ENCODE measurements at places on chromosomes 7 and 10. TPM values are rescaled to one million over a fixed set of nuclear protein-coding genes. Genes with fewer than 3 reads are reported as not detected.

DNA sequence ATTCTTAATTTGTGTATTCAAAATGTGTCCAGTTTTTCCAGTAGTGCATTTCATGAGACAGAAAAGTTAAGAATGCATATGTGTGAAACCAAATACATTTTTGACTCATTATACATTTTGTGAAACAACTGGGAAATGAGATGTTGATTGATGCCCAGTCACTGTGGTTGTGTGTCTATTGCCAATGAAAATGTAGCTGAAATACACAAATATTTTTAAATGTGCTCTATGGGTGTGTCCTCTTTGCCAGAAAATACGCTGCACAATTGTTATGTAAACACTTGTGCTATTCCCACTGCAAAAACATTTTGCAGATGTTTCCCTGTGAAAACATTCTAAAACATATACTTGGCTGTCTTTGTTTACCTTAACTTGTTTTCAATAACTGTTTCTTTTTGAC is 395.2 kb downstream of the TFEC start:
- no peak for DNase-seq
- no peak overlapping the region for H3K4me3 ChIP-seq
- no peaks in the 10 kb centered on the region for H3K4me1 ChIP-seq
- no peaks in the 10 kb centered on the region for H3K36me3 ChIP-seq

DNA sequence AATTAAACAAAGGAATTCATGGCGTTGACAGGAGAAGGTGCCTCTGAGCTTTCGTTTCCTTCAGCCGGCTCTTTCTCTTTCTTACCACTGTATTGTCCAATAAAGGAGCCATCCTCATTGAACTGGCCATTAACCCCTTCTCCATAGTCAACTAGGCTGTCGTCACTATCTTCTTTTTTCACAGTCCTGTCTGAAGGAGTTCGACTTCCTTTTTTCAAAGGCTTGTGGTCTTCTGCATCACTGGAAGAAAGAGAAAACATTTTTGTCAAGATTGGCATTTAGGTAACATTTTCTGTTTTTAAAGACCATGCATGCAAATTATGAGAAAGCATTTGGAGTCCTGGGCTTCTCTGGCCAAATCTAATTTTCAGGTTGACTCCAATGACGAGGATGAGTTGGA is 19.7 kb upstream of the LAMB4 start:
- no peak overlapping the region for H3K4me3 ChIP-seq
- H3K27ac ChIP-seq: no peak overlapping the region
- H3K27me3 ChIP-seq: no peaks in the 10 kb centered on the region

DNA sequence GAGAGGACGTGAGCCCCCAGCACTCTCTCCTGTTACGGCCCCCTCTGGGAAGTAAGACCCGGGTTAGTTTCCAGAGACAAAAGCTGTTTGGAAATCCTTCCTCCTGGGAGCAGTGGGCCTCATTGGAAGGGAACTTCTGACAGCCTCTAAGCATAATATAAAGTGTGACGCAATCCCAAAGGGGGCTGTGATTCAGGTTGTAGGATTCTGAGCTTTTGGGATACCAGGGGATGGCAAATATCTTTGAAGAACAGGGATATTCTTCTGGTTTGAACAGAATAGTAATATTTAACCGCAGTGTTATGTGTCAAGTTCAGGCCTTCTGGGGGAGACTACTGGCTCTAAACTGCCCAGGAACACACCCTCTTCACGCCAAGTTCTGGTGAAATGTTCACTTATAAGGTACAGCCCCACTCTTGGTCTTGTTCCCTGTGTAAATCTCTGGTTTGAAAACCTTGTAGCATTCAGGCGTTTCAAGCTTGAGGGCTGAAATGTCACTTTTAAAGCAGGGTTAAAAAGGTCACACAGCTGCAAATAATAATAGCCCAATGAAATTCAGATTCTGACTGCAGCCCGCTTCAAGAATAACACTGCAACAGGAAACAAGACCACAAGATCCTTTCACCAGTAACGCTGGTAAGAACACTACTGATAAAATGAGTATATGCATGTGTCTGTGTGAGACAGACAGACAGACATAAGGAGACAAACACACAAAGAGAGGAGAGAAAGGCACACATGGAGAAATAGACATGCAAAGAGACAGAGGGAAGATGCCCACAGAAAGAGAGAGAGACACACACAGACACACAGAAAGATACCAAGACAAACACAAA is 69.0 kb downstream of the CREB5 start:
- peaks cover 52% of the 10 kb centered on the region for H3K4me1 ChIP-seq
- DNase-seq: peak; percentile 59
- no peak overlapping the region for H3K4me3 ChIP-seq
- no peaks in the 10 kb centered on the region for H3K36me3 ChIP-seq
- H3K27me3 ChIP-seq: no peaks in the 10 kb centered on the region

DNA sequence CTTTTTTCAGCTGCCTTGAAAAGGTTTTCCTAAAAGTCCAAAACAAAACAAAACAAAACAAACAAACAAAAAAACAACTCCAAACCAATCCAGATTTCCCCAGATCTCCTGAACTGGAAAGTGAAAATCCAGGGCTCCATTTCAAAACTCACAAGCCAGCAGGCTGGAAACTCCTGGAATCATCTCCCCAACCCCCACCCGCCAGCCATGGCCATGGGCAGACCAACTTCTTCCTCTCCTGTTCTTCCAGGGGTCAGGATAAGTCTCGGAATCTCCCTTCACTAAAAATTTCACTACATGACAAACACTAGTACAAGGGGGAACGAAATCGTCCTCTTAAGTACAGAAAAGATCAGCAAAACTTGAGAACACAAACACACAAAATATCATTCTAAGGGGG is 40.4 kb downstream of the GNA12 start:
- H3K4me1 ChIP-seq: peaks cover 25% of the 10 kb centered on the region
- H3K27me3 ChIP-seq: no peaks in the 10 kb centered on the region
- H3K36me3 ChIP-seq: no peaks in the 10 kb centered on the region
- no peak overlapping the region for H3K4me3 ChIP-seq
- no peak overlapping the region for H3K27ac ChIP-seq
- no peak for DNase-seq

GRCh38 chr10:95400787-95401186 is 110.0 kb upstream of the PDLIM1 start:
- H3K4me3 ChIP-seq: no peak overlapping the region
- H3K27ac ChIP-seq: no peak overlapping the region
- H3K36me3 ChIP-seq: no peaks in the 10 kb centered on the region
- no peak for DNase-seq
- no peaks in the 10 kb centered on the region for H3K27me3 ChIP-seq
- H3K4me1 ChIP-seq: no peaks in the 10 kb centered on the region

DNA sequence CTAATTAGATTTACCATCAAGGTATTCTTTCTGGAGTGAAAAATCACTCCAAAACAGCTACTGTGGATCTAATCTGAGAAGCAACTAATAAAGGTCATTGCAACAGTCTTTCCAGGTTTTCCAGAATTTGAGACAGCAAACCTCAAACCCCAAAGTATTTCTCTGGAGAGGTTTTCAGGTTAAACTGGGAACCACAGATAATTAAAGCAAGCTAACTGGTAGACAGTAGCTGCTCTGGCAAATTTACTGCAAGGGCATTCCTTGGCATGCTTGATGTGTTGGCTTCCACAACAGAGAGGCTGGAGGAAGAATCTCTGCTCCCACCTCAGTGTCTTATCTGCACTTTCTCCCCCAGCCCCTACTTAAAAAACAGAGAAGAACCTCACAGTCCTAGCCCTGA is 140.0 kb upstream of the NRBF2 start:
- H3K4me3 ChIP-seq: no peak overlapping the region
- H3K4me1 ChIP-seq: peaks cover 5% of the 10 kb centered on the region
- H3K27me3 ChIP-seq: no peaks in the 10 kb centered on the region
- DNase-seq: no peak
- H3K36me3 ChIP-seq: no peaks in the 10 kb centered on the region

- no peaks in the 10 kb centered on the region for H3K36me3 ChIP-seq
- peaks cover 10% of the 10 kb centered on the region for H3K4me1 ChIP-seq
- no peak overlapping the region for H3K27ac ChIP-seq
- no peak overlapping the region for H3K4me3 ChIP-seq
- no peaks in the 10 kb centered on the region for H3K27me3 ChIP-seq
These were observed 537.2 kb downstream of the XPNPEP1 start for GRCh38 chr10:109386101-109386500.

- no peak overlapping the region for H3K27ac ChIP-seq
- H3K36me3 ChIP-seq: no peaks in the 10 kb centered on the region
- H3K27me3 ChIP-seq: no peaks in the 10 kb centered on the region
- H3K4me3 ChIP-seq: no peak overlapping the region
These were observed 90.2 kb upstream of the AGK start for GRCh38 chr7:141460781-141461715.

DNA sequence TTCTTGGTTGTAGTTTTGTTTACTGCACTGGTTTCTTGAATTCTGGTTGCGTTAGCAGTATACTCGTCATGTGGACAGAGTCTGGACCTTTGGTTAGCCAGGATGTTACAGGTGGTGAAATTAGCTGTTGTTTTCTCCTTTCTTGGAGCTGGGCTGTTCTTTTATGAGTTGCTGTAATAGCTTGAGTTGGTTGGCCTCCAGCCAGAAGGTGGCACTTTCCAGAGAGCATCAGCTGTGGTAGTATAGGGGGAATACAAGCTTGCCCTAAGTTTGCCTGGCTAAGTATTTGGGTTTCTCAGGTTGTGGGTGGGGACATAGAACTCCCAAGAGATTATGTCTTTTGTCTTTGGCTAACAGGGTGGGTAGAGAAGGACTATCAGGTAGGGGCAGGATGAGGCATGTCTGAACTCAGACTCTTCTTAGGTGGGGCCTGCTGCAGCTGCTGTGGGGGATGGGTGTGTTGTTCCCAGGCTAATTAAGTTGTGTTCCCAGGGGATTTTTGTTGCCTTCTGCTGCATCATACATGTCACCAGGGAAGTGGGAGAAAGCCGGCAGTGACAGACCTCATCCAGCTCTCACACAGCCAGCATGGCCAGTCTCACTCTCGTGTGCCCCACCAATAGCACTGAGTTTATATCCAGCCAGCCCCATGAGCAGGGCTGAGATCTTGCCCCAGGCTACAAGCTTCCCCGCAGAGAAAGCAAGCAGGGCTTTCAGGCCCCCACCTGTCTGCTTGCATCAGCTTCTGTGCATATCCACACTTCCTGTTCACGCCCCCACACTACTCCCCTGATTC is 246.7 kb upstream of the TPK1 start:
- H3K27ac ChIP-seq: no peak overlapping the region
- no peaks in the 10 kb centered on the region for H3K36me3 ChIP-seq
- no peaks in the 10 kb centered on the region for H3K27me3 ChIP-seq
- H3K4me1 ChIP-seq: no peaks in the 10 kb centered on the region

DNA sequence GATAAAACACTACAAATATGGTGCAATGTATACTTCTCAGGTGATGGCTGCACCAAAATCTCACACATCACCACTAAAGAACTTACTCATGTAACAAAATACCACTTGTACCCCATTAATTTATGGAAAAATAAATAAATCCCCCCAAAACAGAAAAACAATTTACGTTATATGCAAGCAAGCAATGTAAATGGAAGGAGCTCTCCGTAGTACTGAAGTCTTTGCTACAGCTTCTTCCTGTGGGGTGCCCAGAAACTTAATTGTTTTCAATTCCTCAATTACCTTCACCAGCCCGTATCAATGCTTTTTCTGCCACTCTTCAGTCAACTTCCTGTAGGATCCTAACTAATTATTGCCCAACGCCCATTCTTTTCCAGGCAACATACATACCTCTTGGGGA is 138.1 kb downstream of the RELN start:
- no peak overlapping the region for H3K4me3 ChIP-seq
- H3K27ac ChIP-seq: no peak overlapping the region
- H3K36me3 ChIP-seq: no peaks in the 10 kb centered on the region
- DNase-seq: peak; percentile 63
- no peaks in the 10 kb centered on the region for H3K27me3 ChIP-seq

DNA sequence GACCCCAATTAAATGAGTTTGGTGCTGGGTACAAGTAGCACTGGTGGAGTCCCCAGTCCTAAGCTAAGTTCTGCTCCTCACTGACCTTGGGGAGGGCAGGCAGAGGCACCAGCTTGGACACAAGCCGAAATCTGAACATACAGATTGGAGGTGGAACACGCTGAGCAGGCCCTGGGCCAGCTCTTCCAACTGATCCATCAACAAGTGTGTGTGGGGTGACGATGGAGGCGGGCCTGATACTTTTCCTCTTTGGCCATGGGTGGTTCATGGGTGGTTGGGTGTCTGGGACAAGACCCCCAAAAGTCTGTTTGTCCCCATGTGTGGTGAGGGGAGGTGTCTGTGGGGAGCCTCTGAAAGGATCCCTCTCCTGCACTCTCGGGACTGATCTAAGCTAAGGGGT is 1.9 kb downstream of the ADCYAP1R1 start:
- no peaks in the 10 kb centered on the region for H3K36me3 ChIP-seq
- H3K4me3 ChIP-seq: no peak overlapping the region
- H3K4me1 ChIP-seq: peaks cover 10% of the 10 kb centered on the region

DNA sequence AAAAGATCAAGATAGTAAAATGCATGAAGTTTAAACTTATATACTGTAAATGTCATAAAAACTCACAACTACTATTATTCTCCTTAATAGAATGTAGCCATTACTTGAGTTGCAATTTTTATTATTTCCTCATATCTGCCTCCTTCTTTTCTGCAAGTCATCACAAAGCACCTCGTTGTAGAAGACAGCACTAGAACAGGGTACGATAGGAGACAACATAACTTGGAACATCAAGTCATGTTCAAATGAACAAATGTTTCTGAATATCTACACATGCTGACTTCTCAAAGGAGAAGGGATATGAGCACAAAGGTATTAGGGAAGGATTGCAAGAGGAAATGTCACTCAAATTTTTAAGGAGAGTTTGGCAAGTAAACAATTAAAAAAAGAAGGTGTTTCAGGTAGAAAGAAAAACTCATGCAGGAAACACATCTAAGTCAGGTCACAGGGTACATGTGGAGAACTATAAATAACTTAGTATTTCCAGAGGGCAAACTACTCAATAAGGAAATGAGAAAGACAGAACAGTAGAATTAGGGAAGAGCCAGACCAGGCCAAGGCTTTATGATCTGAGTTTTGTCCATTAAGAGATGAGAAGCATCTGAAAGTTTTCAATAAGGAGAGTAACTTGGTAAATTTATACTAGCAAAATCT is 186.7 kb downstream of the CRPPA start:
- no peaks in the 10 kb centered on the region for H3K36me3 ChIP-seq
- no peak for DNase-seq
- no peak overlapping the region for H3K27ac ChIP-seq
- H3K27me3 ChIP-seq: no peaks in the 10 kb centered on the region
- H3K4me3 ChIP-seq: no peak overlapping the region

GRCh38 chr10:49254556-49255318 is 44.2 kb upstream of the C10orf71 start:
- H3K36me3 ChIP-seq: no peaks in the 10 kb centered on the region
- H3K4me3 ChIP-seq: no peak overlapping the region
- H3K4me1 ChIP-seq: peaks cover 4% of the 10 kb centered on the region
- H3K27me3 ChIP-seq: no peaks in the 10 kb centered on the region
- no peak overlapping the region for H3K27ac ChIP-seq
- no peak for DNase-seq

- no peak overlapping the region for H3K27ac ChIP-seq
- no peaks in the 10 kb centered on the region for H3K36me3 ChIP-seq
- H3K4me3 ChIP-seq: no peak overlapping the region
- H3K4me1 ChIP-seq: peaks cover 9% of the 10 kb centered on the region
These were observed 19.4 kb upstream of the TM9SF3 start for GRCh38 chr10:96606216-96606615.

SPDYE6 gene
- total RNA-seq: not detected

PRRT4 gene
- not detected for total RNA-seq

OR2A42 gene
- total RNA-seq: 0.15 TPM

OPN4 gene
- total RNA-seq: not detected

NPSR1 gene
- total RNA-seq: not detected

INHBA gene
- total RNA-seq: 0.09 TPM

SBDS gene
- 23.6 TPM for total RNA-seq

IFIT5 gene
- 5.6 TPM for total RNA-seq

CALHM1 gene
- total RNA-seq: 0.06 TPM
